ENCODE measurements at places on chromosomes 4 and X. TPM values are rescaled to one million over a fixed set of nuclear protein-coding genes. Genes with fewer than 3 reads are reported as not detected.

DNA sequence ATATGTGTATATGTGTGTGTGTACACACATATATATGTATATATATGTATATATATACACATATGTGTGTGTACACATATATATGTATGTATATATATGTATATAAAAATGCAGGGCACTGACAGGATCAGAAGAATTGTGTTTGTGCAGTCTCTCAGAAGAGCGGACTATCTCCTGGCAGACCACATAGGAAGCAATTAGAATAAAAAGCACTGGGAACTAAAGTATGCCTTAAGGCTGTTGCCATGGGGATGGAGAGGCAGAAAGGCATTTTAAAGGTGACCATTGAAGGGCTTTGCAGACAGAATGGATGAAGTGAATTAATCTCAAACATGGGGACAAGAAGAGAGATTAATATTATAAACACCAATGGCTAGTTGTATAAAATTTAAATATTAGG is 33.7 kb upstream of the USP51 start:
- no peak overlapping the region for H3K4me3 ChIP-seq
- H3K4me1 ChIP-seq = no peaks in the 10 kb centered on the region
- DNase-seq = no peak

- DNase-seq = no peak
- H3K36me3 ChIP-seq = no peaks in the 10 kb centered on the region
- H3K27ac ChIP-seq = no peak overlapping the region
- H3K4me1 ChIP-seq = peaks cover 20% of the 10 kb centered on the region
- H3K27me3 ChIP-seq = no peaks in the 10 kb centered on the region
Measured at GRCh38 chr4:47736555-47736954, 101.3 kb downstream of the CORIN start.

- H3K4me3 ChIP-seq = no peak overlapping the region
- H3K27ac ChIP-seq = no peak overlapping the region
Measured at GRCh38 chrX:118751950-118752783, 24.8 kb downstream of the IL13RA1 start.

RASL11B gene
- total RNA-seq = 1.8 TPM

DNA sequence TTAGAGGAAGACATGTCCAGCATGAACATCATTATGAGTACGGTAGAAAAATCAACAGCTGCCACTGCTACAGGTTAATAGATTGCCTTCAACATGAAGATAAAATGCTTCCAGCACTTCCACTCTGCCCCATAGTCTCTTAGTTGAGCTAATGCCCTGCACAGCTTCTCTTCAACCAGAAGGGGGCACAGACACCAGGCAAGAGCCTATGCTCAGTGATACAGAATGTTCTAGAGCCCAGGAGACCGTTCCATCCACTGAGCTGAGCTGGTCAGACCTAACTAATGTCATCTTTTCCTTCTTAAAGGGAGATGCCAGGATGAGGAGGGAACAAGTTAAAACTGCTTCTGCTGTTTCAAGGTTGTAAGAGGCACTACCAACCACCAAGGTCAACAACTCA is 42.2 kb downstream of the SMIM10L2A start:
- H3K4me3 ChIP-seq = no peak overlapping the region
- H3K36me3 ChIP-seq = no peaks in the 10 kb centered on the region
- H3K27ac ChIP-seq = no peak overlapping the region

FMR1NB gene
- not detected for total RNA-seq

DNA sequence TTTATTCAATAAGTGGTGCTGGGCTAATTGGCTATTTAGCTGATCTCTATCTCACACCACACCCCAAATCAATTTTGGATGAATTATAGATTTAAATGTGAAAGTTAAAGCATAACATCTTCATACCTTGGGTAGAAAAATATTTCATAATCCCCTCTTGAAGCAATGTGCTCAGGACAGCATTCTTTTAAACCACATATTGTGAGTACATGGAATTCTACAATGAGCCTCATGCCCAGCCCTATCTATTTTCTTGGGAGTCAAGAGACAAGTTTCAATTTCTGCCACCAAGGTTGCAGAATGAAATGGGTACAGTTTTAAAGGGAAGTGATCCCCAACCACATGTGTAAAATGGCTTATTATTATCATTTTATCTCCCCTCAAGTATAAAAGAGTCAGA is 30.6 kb upstream of the GPRIN3 start:
- no peak overlapping the region for H3K4me3 ChIP-seq
- DNase-seq = no peak
- peaks cover 6% of the 10 kb centered on the region for H3K4me1 ChIP-seq
- H3K27ac ChIP-seq = no peak overlapping the region
- H3K36me3 ChIP-seq = no peaks in the 10 kb centered on the region

HPSE gene
- 0.52 TPM for total RNA-seq

- H3K27ac ChIP-seq = no peak overlapping the region
- H3K4me3 ChIP-seq = no peak overlapping the region
- H3K4me1 ChIP-seq = no peaks in the 10 kb centered on the region
- H3K36me3 ChIP-seq = no peaks in the 10 kb centered on the region
- no peaks in the 10 kb centered on the region for H3K27me3 ChIP-seq
- no peak for DNase-seq
Measured at GRCh38 chr4:86876894-86877685, 15.1 kb downstream of the C4orf36 start.

GRCh38 chr4:46270986-46271596 is 118.8 kb downstream of the GABRA2 start:
- DNase-seq = no peak
- no peaks in the 10 kb centered on the region for H3K4me1 ChIP-seq
- no peaks in the 10 kb centered on the region for H3K36me3 ChIP-seq
- H3K27me3 ChIP-seq = no peaks in the 10 kb centered on the region
- no peak overlapping the region for H3K4me3 ChIP-seq
- no peak overlapping the region for H3K27ac ChIP-seq

SMAD1 gene
- 45.5 TPM for total RNA-seq

AREG gene
- total RNA-seq = 4.9 TPM

NXF2 gene
- total RNA-seq = not detected

All from body of pancreas (tissue), 4 donors.